Stimulated activated CD4-positive, alpha-beta T cell treated with anti-CD3 and anti-CD28 coated beads, Interleukin-15, amount 100 ng/mL, for 1 hour (primary cell): ENCODE measurements at places on chromosomes 5 and 9.

DNA sequence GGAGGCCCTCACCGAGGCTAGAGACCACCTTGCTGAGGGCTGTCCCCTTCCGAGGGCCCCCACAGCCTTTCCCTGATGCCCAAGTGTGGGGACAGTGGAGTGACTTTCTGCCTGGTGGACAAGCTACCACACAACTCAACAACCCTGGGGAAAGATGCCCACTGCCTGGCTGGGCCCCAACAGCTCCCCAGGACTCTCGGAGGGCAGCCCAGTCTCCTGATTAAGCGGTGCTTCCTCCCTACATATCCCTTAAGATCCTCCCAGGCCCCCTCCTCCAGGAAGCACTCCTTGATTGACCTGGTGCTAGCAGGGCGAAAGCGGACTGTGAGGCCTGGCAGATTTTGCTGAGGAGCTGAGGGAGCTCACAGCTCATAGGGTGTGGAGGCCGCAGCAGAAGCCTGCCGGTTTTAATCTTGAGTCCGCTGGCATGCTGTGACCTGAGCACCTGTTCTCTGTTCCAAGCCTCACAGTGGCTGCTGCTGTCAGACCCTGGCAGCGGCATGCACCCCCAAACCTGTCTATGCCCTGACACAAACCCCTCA, 2.2 kb downstream of the NSMF start:
- no peak for DNase-seq

DNA sequence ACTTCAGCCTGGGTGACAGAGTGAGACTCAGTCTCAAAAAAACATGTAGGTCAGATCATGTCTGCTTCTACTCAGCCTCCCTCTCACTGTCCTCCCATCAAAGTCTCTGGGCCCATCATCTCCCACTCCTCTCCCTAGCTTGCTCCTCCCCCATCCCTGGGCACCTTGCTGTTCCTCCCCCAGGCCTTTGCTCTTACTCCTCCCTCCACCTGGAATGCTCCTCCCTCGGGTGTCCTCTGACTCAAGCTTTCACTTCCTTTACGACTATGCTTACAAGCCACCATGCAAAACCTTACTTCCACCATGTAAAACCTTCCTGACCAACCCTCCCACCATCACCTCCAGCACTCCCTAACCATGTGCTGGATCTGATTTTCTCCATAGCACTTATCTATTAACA, 51.5 kb downstream of the MTMR12 start:
- DNase-seq = no peak

DNA sequence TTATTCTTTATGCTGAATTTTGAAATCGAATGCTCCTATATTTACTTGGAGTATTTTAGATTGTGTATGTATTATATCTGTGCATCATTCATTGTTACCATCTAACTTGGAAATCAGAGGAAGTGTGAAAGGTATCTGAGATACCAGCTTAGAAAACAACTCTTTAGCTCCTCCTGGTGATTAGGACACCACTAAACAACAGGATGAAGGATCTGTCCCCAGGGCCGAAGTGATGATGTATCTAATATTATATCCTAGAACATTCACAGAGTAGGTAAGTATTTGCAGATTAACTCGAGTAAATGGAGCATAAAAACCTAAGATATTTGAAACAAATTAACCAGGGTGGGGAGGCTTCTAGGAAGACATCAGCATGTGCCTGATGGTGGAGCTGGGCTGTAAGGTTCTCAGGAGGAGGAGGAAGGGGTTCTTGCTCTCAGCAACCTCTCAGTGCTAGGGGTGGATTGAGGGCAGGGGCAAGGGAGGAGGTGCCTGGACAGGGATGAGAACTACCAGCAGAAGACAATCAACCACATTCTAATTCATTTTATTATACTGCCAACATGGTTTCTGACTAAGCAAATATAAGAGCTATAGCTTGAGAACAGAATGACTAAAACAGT, 2.6 kb upstream of the NFIL3 start:
- DNase-seq = no peak

GRCh38 chr9:117744856-117745389, 40.7 kb downstream of the TLR4 start:
- DNase-seq = no peak

- peak; percentile 72 for DNase-seq
Observed at GRCh38 chr5:157172403-157172802, 6.3 kb upstream of the GARIN3 start.

- no peak for DNase-seq
Observed at GRCh38 chr5:143177263-143177983, 226.1 kb downstream of the NR3C1 start.

GRCh38 chr5:59358005-59358861, 535.3 kb downstream of the PDE4D start:
- DNase-seq = no peak

- DNase-seq = no peak
Observed at GRCh38 chr9:93721417-93721965, 145.1 kb downstream of the PHF2 start.

DNA sequence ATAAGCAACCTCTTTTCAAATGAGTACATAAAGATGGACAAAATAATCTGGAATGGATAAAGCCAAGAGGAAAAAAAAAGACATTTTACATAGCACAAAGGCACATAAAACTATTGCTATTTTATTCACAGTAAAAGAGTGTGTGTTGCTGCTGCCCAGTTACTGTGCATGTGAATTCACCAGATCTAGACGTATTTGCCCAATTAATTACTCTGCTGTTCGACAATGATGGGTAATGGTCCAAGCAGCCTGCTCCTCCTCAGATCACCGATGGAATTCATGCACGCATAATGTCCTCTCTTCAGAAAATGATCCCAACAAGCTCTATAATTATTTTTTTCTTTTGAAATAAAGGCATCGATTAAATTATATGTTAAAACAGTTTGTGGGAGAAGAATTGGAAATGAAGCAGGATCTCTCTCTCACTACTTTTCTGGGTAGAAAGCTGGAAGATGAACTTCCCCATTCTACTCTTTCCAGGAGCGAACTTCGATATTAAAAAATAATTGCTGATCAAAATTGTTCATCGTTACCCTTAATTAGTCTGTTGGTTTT, 357.4 kb upstream of the CCNH start:
- no peak for DNase-seq

- no peak for DNase-seq
Observed at GRCh38 chr9:98022447-98022846, 34.1 kb upstream of the NANS start.

DNA sequence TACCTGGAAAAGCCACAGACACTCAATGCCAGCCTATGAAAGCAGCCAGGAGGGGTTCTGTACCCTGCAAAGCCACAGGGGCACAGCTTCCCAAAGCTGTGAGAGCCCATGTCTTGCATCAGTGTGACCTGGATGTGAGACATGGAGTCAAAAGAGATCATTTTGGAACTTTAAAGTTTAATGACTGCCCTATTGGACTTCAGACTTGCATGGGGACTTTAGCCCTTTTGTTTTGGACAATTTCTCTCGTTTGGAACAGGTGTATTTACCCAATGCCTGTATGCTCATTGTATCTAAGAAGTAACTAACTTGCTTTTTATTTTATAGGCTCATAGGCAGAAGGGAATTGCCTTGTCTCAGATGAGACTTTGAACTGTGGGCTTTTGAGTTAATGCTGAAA, 244.9 kb upstream of the TYRP1 start:
- no peak for DNase-seq

DNA sequence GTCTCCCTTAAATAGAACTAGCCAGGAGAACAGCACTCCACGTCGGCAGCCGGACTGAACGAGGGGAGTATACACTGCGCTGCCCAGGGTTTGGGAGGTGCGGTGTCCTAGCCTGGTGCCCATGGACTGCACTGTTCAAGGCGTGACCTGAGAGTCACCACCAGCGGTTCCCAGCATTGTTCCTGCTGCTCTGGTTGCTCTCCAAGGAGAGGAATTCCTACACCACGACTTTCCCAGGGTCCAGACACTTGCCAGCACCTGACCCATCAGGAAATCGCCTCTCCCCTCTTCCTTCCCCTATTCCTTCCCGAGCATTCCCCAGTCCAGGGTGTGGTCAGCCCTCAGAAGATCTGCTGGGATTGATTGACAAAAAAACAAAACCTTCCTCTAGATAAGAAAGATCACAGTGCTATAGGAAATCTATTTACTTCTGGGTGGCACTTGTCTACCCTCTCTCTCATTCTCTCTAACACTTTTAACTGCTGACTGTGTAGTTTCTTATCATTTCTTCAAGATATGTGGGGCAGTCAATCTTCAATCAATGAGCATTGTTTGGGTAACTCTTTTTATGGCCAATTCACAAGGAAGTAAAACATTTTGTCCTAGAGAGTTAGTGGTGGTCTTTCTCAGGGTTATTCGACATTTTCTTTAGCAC, 297.8 kb upstream of the ACTBL2 start:
- DNase-seq = no peak

DNA sequence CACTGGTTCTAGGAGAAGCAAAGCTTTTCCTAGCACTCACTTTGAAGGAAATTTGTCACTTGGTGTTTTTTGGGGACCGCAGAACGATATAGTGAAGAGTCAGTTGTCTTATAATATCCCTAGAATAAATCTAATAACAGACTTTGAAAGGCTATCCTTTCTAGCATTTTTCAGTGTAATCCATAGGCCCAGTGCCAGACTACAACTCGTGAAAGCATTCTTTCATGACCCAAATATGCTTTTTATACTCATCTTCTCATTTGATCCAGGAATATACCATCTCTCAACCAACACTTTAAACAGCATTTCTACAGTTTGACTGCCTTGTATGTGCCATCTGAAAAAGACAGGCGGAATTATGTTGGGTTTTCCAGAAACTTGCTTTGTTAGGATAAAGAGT, 104.0 kb downstream of the ERCC6L2 start:
- no peak for DNase-seq

DNA sequence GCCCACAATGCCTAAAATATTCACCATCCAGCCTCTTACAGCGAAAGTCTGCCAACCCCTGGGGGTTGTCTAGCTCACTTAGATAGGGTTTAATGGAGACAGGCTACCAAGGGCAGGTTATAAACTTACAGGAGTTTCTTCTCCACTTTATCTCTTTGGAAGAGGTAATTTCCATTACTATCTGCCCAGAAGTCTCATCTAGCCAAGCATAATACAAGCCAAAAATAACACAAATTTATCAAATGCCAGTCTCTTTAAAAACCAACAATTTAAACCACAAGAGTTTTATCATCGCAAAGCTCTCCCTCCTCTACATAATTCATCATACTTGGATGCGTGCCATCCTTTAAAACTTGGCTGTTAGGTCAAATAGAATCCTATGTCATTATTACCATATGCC, 6.2 kb downstream of the RBM22 start:
- DNase-seq = no peak

DNA sequence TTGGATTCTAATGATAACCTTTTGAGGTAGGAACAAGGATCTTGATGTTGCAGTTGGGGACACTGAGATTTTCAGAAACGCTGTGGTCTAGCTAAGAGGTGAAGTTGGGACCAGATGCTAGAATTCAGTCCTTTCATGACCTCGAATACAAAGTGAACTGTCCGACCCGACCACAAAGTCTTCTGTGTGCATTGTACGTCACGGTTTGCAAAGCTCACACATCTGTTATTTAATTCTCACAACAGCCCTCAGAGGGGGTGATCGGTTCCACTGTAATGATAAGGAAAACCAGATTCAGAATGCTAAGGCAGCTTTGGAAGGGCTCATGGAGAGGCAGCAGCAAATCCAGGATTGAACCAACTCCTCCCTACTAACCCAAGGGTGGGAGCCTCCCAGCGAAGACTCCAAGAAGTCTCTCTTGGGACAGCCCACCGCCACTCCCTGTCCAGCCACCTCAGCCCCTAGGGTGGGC, 16.6 kb upstream of the KIF12 start:
- DNase-seq = no peak
